ENCODE measurements at places on chromosomes 1 and 21.

- DNase-seq: no peak
Measured at GRCh38 chr1:179115181-179115580, 33.3 kb downstream of the TOR3A start.

- no peak for DNase-seq
Measured at GRCh38 chr1:165574295-165574694, 30.5 kb downstream of the LRRC52 start.

GRCh38 chr21:21247424-21247823, 249.2 kb downstream of the NCAM2 start:
- no peak for DNase-seq

DNA sequence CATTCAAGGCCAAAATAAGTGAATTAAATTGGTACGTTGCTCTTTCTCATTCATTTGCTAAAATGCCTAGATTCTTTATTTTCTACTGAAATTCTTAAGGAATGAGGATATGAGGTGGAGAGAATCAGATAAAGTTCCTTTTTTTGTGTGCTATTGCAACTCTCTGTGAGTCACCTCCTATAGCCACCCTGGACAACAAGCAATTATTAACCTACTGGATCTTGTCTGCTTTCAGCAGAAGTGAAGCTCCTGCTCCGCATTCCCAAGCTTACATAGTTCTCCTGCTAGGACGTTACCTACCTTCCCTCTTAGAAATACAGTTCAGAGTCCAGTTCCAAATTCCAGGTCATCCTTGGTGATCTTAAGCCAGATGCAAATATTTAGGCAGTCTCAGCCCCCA, 4.8 kb upstream of the KCNJ6 start:
- DNase-seq: no peak

GRCh38 chr1:63487336-63488065, 35.5 kb downstream of the ITGB3BP start:
- no peak for DNase-seq

GRCh38 chr1:5342830-5343229, 649.4 kb downstream of the NPHP4 start:
- no peak for DNase-seq

- DNase-seq: no peak
Measured at GRCh38 chr1:111599781-111600693, 19.6 kb upstream of the RAP1A start.

DNA sequence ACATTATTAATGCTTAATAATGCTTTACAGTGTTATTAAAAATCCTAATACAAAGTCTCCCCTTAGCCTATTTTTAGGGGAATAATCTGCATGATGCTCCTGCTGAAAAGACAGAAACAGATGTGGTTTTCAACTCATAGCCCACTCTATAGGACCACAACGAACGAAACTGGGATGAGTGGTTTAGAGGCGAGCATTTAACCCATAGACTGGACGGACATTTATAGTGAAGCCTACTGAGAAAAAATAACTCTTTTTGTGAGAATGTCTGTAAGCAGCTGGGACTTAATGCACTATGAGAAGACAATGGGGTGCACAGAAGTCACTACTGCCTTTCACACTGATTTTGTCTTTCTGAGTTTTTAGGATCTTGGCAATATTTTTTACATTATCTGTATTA, 1599.6 kb upstream of the B3GALT2 start:
- no peak for DNase-seq

- no peak for DNase-seq
Measured at GRCh38 chr1:111666828-111667227, 47.2 kb downstream of the RAP1A start.

GRCh38 chr1:191160837-191161236, 683.2 kb upstream of the BRINP3 start:
- no peak for DNase-seq

DNA sequence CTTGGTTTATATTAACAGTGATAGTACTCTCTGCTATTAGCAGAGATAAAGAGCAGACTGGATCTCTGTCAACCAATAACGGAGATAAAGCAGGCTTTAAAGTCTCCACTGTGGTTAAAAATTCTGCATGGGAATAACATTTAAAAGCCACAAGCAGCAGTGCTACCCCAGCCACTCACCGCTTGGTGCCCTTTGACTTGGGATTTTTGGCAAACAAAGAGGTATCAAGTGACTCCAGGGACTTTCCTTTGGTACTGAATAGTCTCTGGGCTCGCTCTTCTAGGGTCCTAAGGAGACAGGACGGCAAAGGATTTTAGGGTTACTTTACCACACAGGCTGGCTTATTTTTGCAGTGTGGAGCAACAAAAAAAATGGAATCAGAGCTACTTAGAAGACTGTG, 11.3 kb downstream of the SF3A3 start:
- DNase-seq: no peak

DNA sequence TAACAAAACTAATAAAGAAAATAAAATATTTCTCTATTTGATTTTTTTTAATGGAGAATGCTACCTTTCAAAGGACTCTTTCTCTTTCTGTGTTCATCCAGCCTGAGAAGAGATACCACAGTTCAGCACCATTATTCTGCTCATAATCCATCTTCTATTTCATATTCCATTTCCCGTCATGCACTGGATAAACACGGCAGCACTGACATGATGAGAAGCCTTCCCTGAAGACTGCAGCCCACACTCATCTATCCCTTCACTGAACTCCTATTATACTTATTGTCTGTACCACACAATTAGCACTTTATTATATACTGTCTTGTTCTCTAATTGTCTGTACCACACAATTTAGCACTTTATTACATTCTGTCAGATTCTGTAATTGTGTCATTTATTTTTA, 10.7 kb upstream of the NPL start:
- DNase-seq: no peak

DNA sequence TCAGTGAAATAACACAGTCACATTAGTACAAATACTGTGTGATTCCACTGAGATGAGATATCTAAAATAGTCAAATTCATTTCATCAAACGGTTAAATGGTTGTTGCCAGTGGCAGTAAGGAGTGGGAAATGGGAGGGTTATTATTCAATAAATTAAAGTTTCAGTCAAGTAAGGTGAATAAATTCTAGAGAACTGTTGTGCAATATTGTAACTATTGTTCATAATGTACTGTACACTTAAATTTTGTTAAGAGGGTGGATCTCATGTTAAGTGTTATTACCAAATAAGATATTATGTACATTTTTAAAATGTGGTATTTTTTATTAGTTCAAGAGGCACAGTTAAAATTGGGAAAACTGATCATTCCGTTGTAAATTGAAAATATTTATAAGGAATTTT, 463.3 kb upstream of the BRINP3 start:
- no peak for DNase-seq

GRCh38 chr1:3101124-3101939, 32.3 kb downstream of the PRDM16 start:
- DNase-seq: no peak

DNA sequence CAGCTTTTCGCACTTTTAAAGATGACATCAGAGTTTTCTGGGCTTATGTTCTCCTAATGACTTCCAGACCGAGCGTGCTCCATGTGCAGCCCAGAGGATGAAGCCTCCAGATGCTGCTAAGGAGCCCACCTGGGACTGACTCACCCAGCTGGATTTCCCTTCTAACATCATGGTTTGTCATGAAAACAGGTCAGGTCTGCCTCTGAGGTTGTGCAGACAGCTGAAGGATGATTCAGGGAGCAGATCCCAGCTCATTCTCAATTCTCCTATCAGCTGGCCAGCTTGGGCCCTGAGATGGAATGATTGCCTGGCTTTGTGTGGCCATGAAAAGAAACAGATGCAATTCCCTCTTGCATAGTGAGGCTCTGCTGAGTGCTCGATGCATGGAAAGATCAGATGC, 123.9 kb upstream of the DUSP10 start:
- no peak for DNase-seq

DNA sequence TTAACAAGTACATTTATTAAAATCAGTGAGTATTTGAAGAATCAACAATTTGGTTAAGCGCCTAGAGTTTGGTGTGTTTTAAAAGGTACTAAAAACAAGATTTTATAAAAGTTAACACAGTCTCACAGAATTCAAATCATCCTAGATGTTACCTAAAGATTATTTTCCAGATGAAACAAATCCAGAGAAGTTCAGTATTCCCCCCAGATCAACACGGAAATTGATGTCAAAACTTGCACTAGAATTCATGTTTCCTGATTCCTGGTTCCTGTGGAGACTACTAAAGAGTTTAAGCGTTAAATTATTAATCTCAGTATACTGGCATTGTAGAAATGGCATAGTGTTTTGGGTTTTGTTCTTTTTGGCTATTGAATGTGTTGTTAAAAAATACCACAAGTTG, 1.4 kb downstream of the PTBP2 start:
- no peak for DNase-seq

DNA sequence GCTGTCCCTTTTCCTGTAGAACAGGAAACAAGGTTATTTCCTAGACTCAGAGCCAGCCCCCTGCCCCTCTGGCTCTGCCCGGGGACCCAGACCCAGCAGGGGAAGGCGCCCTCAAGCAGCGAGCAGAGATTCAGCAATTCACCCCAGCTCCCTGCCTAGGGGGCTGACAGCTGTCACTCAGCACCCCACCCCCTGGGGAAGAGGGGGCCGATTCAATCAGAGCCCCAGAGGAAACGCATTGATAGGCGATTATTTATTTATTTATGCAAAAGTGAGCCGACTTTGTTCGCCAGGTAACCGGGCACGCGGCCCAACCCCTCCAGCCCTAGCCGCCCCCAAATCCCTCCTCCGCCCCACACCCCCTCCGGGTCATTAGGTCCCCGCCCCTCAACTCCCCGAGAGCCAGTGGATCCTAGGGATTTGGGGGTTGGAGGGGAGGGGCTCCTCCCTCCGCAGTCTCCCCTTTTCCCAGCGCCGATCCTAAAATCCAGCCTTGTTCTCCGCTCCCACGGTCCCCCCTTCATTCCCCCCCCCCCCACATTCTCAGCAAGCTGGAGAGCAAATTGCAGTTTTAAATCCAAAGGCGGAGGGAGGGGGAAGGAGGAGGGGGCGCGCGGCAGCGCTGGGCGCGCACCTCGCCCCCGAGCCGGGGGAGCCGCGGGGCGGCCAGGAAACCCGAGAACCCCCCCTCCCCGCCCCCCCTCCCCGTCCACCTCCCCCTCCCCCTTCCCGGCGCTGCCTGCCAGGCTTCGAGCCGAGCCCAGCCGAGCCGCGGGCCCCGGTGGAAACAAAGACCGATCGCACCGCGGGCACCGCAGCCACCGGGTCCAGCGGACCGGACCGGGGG, 1.3 kb downstream of the AHDC1 start:
- DNase-seq: no peak

GRCh38 chr1:87295445-87296110, 33.1 kb upstream of the LMO4 start:
- no peak for DNase-seq

DNA sequence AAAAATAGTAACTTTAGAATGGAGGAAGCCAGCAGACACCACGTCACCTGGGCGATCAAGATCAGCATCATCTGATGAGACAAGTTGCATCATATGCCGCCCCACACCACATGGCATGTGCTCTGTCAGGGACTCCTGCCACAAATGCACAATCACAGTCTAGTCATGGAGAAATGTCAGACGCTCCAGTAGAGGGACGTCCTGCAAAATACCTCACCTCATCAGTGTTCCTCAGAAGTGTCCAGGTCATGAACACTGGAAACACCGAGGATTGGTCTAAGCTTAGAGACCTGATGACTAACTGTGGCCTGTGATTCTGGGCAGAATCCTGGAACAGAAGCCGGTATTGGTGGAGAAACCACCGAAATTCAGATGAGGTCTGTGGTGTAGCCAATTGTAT, 14.3 kb downstream of the ADARB1 start:
- no peak for DNase-seq

DNA sequence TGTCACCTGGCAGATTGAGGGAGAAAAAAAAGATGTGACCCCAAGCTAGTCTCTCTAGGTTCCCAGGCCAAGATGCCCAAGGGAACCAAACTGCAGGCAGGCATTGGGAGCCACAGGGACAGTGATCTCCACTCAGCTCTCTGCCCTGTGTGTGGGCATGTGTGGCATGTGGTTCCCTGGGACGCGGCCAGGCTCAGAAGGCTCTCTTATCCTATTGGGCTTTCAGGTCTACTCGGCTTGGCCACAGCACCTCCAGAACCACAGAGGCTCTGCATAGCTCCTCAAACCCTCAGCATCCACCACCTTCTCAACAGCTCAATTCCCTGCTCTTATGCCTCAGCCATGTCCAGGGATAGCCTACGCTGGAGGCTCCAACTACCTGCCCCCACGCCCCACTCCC, 22.0 kb downstream of the IQGAP3 start:
- DNase-seq: no peak

- no peak for DNase-seq
Measured at GRCh38 chr1:61241973-61242381, 159.6 kb downstream of the NFIA start.

GRCh38 chr1:67390041-67390887, 39.9 kb downstream of the SERBP1 start:
- no peak for DNase-seq

- no peak for DNase-seq
Measured at GRCh38 chr1:46667782-46668760, at the start of gene ATPAF1. Gene ATPAF1 (minus strand): TSS chr1:46668364. CDS start chr1:46668322, 42 bp downstream.

- DNase-seq: no peak
Measured at GRCh38 chr1:206979379-206980043, 9.3 kb upstream of the FCAMR start.

GRCh38 chr1:33018112-33018511, 18.6 kb downstream of the AK2 start:
- DNase-seq: no peak

DNA sequence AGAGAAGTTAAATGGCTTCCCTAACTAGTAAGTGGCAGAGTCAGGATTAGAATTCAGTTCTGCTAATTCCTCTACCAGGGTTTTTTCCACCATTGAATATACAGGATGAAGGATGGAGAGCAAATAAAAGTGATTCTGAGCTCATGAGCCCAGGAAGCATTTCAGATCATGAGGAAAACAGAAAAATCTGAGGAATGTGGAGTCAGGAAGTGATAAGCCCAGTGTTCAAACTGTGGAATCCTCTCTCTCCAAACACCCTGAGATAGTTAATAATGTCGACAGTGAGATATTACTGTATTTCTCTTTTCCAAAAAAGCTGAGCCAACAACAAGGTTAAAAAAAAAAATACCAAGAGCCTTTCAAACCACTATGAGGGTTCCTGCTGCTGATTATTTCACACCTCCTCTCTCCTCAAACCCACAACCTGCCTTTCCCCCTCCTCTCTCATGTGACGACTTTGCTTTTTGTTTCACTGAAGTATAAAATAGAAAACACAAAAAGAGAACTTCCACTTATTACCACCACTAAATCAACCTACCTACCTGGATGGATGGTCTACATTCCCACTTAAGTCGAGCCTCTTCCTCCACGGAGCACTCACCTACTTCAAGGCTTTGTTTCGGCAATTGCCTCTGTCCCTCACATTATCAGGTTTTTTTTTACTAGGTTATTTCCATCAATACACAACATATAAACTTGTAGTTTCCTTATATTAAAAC, 8.9 kb downstream of the SLAMF1 start:
- DNase-seq: no peak

DNA sequence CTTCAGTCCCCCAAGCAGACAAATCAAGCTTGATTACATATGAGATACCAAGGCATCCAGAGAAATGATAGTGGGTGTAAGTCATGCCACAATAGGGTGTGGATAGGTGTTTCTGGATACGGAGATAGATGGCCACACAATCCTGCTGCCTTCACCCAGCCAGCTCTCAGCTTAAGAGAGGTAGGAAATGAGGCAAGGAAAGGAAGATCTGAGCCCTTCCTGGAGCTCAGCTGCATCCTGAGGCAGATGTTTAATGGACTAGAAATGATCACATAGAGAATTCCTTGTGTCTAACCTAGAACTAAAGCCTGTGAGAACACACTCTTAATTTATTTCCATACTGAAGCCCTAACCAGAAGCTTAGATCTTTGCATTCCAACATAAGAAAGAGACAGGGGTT, 210.3 kb downstream of the ST6GALNAC3 start:
- DNase-seq: no peak

All from NCI-H187 treated with DMSO at 0.1 percent for 48 hours (cell line).